SK-N-SH (cell line): ENCODE measurements at places on chromosomes 2 and 18.
A peak's percentile ranks its signal among the peaks of the same experiment; 100 is the strongest.

GRCh38 chr2:8682719-8683667 is 1.1 kb downstream of the ID2 start:
- DNase-seq, result peak; percentile 77

- DNase-seq, result no peak
Observed at GRCh38 chr2:7972670-7973069, 709.2 kb upstream of the ID2 start.

DNA sequence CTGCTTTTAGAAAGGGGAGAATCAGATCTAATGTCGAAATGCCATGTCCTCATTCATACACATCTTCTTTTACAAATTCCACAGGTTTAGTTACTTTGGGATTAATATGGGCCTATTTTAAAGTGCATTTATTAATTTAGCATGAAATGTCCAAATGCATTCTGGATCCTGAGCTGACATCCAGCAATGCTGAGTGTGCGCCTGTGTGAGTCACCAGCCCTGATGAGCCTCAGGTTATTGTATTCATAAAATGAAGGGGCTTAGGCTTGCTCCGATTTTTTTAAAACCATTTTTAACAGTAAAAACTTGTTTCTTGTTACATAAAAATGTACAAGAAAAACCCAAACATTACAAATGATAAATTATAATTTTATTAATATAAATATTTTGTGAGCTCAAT is 94.1 kb downstream of the SH3YL1 start:
- DNase-seq, result no peak

- DNase-seq, result no peak
Observed at GRCh38 chr2:45166229-45166890, 157.1 kb upstream of the SIX2 start.

- peak; percentile 10 for DNase-seq
Observed at GRCh38 chr2:173741759-173742158, 223.4 kb downstream of the SP3 start.

- no peak for DNase-seq
Observed at GRCh38 chr2:215019521-215020145, 118.8 kb downstream of the ABCA12 start.

DNA sequence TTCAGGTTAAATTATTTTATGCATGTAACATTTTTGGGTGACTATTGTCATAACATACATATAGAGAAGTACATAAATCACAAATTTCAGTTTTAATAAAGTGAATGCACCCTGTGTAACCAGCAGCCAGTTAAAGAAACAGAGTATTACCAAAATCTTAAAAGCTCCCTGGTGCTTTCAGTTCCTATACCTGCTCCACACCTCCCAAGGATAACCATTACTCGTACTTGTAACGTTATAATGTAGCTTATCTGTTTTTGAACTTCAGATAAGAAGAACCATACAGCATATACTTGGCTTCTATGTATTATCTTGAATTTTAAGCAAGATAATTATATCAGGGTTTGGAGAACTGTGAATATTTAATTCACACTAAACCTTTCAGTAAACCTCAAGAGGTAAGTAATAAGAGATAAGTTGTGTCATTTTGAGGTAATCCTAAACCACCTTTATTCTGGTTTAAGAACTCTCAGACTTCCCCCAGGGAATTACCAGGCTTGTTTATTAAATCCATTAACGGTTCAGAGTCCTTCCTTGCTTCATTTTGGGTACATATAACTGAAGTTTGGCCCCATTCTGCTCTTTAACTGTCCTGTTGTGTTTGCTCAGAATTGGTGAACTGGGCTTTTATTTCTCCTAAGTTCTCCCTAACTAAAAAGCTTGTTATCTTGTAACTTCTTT is 58.6 kb downstream of the LCLAT1 start:
- no peak for DNase-seq

DNA sequence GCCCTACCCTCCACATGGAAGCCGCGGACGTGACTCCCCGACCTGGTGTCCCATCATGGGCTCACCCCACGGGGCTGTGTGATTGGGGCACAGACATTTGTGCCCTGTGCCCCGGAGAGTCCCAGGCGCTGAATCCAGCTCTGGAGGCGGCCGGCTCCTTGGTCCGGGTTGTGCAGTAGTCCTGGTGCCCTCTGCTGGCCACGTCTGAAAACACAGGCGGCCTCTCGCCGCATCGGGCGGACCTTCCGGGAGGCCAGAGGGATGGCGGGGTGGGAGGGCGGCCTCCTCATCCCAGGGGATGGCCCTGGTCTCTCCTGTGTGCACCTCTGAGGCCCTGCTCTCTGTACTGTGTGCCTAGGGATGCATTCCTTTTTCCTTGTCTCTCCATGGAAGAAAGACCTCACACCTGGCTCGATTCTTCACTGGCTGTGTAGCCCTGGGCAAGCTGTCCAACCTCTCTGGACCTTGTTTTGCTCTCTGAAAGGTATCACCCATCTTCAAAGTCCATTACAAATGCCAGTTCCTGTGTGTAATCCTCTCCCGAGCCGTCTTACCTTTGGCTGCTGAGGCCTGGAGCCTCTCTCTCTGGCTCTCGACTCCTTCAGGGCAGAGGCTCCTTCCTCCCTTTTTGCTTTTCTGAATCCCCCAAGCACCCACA is 27.6 kb downstream of the CELF4 start:
- DNase-seq, result peak; percentile 91

DNA sequence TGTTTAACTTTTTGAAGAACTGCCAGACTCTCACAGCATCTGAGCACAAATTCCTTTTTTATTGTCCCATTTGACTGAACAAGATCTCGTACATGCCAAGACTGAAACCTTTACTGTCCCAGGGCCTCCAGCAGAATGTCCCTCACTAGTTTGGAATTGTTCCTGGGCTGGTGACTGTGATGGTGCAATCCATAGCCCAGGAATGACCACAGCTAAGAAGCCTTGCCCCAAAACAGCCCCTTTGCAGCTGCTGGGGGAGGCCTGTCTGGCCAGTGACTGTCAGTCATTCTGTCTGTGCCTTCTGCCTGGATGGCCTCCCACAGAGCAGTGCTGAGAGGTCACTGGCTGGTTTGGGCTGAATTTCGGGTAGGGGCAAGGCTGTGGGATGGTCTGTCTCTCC is 184.5 kb upstream of the MSH6 start:
- no peak for DNase-seq

DNA sequence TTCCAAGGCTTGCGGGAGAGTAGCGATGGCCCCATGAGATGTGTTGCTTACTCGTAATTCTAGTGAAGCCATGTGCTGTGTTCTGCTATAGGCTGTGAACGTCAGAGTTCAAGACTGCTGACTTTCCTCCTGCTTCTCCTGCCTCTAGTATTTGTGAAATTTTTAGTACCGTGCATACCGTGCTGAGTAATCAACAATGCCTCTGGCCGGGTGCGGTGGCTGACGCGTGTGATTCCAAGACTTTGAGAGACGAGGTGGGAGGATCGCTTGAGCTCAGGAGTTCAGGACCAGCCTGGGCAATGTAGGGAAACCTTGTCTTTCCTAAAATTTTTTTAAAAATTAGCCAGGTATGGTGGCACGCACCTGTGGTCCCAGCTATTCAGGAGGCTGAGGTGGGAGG is 59.9 kb upstream of the B3GNT7 start:
- no peak for DNase-seq

GRCh38 chr18:44180683-44181082 is 500.0 kb upstream of the SETBP1 start:
- DNase-seq, result no peak

DNA sequence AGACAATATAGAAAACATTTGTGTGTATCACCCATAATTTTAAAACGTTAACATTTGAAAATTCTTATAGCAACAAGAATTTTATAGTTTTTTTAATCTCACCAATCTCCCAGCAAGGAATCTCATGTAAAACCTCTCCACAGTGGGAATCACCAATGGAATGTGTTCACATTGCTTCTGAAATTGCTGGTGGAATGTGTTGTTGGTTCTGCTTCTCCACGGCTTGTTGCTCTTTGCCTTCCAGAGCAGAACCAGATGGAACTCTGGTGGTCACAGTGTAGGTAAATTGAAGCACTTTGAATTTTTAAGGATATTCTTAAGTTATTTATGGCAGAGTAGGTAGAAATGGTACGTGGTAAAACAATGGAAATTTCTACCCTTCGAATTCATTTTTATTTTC is 35.1 kb downstream of the DCAF17 start:
- no peak for DNase-seq

DNA sequence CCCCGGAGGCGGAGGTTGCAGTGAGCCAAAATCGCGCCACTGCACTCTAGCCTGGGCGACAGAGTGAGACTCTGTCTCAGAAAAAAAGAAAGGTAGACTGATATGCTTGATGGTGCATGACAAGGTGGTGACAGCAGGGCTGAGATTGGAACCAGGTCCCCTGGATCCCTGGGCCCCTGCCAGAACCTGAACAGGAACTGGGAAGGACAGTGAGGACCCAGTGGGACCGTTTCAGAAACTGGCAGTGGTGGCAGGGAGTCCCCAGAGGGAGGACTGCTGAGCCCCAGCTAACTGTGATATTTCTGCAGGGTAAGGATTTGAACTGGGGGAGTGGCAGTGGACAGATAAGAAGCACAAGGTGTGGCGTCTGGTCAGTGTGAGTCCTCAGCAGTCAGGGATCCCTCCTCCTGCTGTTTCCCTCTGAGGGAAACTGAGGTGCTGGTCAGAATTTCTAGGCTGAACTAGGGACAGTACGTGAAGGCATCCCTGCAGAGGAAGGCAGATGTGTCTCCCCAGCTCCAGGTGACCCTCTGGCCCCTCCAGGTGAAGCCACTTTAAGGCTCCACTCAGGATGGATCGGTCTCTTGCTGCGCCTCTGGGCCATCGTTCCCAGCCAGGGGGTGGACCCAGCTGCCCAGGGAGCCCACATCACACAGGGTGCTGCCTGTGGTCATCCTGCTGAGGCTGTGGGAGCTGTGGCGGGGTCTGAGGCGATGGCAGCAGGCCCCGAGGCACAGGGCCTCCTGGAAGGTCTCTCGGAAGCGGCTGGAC is 5.6 kb downstream of the NMUR1 start:
- DNase-seq, result no peak

GRCh38 chr2:227788561-227789018 is 25.1 kb upstream of the CCL20 start:
- no peak for DNase-seq

DNA sequence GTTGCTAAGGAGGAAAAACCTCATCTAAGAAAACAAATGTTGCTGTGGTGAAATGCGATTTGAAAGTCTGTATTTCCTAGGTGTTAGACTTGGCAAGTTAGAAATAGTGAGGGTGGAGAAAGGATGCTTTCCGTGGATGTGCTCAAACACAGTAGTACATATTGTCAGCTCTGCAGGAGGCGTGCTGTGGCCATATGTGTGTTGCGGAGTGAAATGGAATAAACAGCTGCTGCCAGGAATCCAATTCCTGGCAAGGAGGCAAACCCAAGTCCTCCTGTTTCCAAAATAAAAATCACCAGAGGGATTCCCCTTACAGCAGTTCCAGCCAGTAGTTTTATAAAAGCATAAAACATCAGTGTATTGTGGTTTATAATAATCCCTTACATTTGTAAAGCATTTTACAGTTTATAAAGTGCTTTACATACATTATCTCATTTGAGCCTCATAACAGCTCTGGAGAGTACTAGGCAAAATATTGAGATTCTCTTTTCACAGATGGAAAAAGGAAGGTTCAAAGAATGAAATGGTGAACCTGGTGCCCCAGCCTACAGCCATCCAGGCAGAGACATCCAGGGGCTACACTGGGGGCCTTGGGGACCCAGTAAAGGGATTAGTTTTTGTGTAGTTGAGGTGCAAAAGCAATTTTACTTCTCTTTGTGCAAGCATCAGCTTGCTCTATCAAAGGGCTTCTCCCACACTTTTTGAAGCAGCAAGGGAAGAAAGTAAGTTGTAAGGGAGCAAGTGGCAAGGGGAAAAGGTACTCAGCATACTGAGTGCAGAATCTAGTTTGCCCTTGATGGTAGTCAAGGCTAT is 206.0 kb downstream of the AGPS start:
- DNase-seq, result peak; percentile 35

DNA sequence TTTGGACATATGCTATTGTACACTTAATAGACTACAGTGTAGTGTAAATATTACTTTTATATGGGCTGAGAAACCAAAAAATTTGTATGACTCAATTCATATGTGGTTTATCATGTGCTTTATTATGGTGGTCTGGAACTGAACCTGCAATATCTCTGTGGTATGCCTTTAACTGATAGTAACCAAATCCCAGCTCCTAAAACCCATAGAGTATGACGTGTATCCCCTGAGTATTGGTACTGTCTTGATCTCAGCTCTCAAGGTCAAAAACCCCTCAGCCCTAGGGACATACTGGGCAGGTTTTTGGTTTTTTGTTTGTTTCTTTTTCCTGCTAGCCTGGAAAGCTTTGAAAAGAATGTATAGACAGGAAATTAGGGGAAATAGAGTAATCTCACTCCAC is 42.2 kb upstream of the ARHGAP15 start:
- no peak for DNase-seq

DNA sequence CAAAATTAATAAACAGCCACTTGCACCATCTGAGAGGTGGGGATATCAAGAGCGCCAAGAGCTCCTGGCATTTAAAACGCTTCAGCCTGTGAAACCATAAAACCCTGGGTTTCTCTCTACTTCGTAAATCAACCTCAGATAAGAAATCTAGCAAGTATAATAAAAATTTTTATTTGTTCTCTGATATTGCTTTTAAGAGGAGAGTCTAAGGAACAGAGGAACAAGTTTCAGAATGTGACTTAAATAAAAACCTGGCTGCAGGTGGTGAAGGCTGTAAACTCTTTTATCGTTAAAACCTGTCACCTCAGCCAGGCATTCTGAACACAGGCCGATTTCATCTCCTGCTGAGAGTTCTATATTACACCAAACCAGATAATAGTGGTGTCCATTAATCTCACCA is 9.9 kb downstream of the DYTN start:
- no peak for DNase-seq

DNA sequence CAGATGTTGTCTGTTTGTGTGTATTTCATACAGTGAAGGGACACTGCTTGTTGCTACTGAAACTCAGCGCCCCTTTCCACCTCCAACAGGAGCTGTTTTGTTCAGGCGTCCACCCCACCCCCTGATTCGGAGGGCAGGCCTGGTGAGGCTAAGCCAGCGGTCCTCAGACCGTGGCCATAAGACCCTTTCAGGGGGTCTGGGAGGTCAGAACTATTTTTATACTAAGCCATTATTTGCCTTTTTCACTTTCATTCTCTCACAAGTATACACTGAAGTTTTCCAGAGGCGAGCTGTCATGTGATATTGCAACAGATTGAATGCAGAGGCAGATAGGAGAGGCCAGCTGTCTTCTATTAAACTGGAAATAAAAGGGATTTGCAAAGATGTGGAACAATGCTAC is 39.7 kb upstream of the IGFBP5 start:
- DNase-seq, result peak; percentile 70

GRCh38 chr2:122883849-122884248 is 1128.4 kb downstream of the TSN start:
- DNase-seq, result no peak

DNA sequence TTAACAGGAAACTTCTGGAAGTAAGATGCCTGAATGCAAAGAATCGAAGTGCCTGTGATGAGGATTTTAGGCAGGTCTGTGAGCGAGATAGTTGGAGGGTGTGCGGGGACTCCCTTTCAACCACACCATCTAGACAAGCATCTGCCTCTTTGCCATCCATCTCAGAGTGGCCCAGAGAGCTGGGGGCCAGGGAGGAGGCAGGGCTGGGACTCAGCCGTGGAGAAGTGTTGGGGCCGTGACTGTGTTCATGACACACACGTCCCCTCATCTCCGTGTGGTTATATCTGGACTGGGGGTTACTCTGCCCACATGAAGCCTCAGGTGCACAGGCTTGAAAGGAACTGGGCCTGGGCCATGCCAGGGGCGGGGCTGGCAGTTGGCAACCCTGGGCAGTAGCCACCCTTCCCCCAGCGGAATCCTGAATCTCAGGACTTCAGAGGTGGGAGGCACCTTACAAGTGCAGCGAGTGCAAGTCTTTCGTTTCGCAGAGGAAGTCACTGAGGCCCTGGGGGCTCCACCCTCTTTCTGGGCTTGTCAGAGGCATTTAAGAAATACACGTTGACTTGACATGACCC is 112.5 kb downstream of the SLC4A3 start:
- no peak for DNase-seq

GRCh38 chr18:25126751-25127150 is 225.2 kb downstream of the ZNF521 start:
- DNase-seq, result no peak
